ENCODE measurements at places on chromosomes 4 and X. TPM values are rescaled to one million over a fixed set of nuclear protein-coding genes. Genes with fewer than 3 reads are reported as not detected.

GRCh38 chr4:15021946-15022345 is 19.7 kb downstream of the CPEB2 start:
- no peak for DNase-seq

- DNase-seq: no peak
These were observed 73.9 kb downstream of the CASP3 start for GRCh38 chr4:184575306-184575705.

DNA sequence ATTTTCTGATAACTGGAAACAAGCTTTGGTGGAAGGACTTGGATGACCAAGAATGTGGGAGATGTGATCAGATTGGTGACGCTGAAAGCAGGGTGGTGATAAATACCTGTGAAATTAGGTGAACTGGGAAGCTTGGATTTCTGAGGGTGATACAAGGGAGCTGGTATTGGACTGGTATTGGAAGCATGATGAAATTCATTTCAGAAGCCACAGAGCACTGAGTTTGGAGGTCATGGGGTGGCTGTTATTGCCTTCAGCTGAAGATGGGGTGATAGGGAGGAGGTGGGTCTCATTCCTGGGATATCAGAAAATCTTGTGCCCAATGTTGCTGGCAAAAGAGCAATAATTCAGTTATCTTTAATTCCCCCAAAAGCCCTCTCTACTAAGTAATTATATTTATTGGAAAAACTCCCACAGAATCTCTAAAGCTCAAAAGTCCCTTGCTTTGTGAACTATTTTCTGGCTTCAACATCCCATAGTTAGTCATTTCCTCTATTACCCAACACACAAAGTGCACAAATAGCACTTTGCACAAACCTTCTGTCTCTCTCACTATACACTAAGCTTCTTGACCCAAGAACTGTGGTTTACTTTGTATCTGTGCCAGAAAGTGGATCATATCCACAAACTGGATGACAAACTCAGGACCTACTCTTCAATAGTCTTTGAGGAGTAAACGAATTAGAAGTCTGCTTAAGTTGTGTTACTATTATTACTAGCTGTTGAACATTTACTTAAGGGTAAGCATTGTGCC is 23.1 kb upstream of the CAMK2D start:
- DNase-seq: no peak

DNA sequence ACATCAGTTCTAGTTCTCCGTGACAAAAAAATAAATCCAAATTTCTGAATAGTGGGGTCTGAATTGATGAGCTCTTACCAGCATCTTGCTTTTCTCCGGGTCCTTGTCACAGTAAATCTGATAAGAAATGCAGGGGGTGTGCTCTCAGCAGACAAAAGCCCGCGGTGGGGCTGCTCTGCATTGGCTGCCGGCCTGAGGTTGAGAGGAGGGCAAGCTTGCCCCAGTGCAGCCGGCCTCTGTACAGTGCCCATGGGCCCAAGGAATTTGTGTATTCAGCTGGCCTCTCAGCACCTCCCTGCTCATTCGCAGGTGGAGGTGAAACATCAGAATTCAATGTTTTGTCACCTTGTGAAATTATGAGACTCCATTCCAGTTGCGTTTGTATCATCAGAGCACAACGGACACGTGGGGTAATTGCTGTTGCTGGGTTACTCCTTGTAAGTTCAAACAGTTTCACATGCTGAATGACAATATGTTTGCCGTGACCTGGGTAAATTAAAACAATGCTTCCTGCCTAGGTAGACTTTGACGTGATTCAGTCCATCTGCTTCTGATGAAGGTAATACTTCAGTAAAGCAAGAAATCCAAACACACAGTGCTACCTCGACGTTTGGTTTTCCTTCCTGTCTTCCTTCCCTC is 596.4 kb downstream of the MID1IP1 start:
- DNase-seq: no peak

- peak; percentile 31 for DNase-seq
These were observed 2.4 kb upstream of the BCOR start for GRCh38 chrX:40100141-40100536.

- no peak for DNase-seq
These were observed 43.5 kb downstream of the NUDT9 start for GRCh38 chr4:87465739-87466366.

DNA sequence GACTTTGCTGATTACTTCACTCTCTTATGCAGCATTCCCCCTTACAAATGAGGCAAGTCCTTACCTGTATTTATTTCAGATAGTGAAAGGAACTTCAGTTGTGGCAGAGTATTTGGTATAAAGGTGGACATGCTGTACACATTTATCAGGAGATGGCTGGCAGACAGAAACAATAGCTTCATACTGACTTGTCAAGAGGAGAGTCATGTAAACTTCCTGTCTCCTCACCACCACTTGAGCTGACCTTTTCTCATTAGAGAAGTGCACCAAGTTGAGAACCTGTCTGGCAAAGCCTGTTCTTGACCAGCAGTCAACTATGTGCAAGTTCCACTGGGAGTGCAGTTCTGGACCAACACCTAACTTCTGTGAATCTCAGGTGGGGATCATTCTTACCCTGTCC is 80.8 kb downstream of the LARP1B start:
- no peak for DNase-seq

DNA sequence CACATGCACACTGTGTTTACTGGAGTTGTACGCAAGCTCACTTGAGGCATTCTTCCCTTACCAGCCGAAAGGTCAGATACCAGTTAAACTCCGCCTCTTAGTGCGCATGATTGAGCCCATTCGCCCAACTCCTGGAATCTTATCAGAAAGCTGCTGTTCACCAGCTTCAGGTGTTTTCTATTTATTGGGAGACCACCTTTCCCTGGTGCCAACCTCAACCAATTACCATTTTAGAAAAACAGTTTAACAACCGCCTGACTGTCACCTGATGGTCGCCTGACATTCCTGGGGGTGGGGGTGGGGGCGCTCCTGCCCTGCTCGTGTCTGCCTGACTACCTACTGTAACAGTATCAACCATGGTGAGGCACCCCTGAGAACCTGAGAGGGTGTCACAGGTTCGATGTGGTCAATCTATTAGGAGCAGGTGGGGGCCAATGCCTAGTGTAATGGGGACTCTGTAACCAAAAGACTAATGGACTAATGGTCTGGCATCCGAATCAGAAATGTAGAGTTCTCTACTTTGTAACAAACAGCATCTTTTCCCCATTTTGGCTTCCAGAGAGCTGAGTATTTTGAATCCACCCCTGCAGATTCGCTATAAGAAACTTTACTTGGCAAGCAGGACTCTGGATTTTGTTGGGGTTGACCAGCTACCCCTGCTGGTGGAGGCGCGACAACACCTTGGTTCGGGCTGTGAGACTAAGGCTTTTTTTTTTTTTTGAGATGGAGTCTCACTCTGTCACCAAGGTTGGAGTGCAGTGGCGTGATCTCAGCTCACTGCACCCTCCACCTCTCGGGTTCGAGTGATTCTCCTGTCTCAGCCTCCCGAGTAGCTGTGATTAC is 58.2 kb upstream of the ZNF157 start:
- DNase-seq: no peak

DNA sequence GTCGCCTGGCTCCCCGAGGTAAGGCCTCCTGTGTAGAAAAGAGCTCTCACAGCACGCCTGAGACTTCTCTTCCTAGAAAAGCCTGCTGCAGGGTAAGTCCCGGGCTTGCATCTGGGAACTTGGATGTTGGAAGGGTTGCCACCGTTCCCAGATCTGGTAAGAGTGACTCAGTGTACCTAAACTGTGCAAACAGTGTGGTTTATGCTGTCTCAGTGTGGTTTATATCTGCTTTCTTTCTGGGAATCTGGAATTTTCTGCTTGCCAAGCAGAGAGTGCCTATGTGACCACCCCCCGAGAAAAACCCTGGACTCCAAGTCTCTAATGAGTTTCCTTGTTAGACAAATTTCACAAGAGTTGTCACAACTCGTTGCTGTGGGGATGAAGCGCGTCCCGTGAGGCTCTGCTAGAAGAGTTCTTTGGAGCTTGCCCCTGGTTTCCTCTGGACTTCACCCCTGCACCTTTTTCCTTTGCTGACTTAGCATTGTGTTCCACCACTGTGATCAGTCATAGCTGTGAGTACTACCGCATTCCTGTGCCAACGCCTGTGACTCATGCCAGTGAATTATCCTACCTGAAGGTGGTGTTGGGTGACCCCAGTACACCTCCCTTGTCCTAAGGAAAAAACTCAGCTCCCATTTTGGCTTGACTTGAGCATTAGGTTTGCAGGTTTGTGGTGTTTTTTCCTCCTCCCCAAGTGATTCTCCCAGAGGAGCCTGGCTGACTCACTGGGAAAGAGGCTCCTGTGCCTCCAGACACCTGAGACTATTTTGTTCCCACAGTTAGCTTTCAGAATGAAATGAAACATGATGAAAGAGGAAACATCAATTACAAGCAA is 14.5 kb downstream of the SLC2A9 start:
- DNase-seq: no peak

DNA sequence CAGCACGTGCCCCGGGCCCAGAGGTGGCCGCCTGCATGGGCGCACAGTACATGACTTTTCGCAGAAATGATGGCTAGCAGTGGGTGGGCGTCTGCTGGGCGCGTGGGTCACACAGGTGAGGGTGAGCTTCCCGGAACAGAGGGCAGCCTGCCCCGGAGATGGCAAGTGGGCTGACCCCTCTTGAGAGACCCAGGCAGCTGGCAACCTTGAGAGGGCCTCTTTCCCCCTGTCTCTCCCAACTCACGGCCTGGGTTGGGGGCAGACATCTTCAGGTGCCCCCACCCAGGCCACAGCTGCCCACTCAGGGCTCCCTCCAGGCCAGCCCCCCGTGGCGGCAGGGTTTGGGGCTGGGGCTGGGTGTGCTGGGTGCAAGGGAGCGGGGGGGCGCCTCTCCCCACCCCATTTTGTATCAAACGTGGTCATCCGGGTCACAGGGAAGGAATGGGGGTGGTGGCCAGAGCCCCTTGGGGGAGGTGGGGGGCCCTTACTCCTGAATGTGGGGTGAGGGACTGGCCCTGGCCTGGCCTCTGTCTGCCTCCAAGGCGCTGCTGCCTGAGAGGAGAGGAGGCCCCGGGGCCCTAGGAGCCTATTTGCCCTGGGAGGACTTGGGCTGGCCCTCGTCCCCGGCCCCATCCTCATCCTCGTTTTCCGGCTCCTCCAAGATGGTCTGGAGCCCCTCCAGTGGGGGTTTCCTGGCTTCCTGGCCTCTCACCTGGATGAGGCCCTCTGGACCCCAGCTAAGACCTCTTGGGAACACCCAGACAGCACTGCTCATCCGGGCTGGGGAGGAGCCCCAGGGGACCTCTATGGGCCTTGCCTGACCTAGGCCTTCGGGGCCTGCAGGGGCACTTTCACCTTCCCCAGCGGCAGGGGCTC is 4.6 kb downstream of the PNMA6E start:
- no peak for DNase-seq

DNA sequence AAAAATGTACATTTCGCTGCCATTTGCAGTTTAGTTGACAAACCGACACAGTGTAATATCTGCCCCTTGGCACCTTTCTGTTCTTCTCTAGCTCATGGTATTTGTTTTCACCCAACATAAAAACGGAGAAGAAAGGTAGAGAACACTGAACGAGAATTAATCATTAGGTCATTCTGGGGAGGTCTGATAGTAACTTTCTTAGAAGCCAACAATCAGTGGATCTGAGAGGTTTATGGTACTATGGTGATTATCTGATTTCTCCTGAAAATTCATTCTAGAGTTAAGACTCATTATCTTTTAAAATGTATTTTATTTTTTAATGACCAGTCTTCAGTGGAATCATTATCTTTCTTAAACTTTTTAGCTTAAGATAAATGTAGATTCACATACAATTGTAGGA is 8.5 kb downstream of the RAPGEF2 start:
- no peak for DNase-seq

GRCh38 chr4:16360694-16361262 is 134.5 kb upstream of the TAPT1 start:
- DNase-seq: no peak

DNA sequence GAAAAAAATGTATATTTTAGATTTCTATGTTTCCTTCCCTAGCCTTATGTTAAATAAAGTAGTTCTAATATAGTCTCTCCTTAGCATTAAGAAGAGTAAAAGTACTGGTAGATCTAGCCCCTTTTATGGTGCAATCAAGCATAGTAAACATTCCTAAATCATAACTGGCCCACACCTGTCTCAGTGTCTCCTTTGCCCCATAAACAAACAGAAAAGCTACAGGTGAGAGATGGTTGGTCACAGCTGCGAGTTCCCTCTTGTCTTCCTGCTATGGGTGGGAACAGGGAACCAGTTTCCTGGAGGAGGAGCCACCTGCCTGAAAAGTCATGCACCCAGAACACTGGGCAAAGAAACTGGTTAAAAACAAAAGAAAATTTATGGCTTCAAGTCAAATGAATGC is 16.6 kb downstream of the SOWAHB start:
- DNase-seq: no peak

DNA sequence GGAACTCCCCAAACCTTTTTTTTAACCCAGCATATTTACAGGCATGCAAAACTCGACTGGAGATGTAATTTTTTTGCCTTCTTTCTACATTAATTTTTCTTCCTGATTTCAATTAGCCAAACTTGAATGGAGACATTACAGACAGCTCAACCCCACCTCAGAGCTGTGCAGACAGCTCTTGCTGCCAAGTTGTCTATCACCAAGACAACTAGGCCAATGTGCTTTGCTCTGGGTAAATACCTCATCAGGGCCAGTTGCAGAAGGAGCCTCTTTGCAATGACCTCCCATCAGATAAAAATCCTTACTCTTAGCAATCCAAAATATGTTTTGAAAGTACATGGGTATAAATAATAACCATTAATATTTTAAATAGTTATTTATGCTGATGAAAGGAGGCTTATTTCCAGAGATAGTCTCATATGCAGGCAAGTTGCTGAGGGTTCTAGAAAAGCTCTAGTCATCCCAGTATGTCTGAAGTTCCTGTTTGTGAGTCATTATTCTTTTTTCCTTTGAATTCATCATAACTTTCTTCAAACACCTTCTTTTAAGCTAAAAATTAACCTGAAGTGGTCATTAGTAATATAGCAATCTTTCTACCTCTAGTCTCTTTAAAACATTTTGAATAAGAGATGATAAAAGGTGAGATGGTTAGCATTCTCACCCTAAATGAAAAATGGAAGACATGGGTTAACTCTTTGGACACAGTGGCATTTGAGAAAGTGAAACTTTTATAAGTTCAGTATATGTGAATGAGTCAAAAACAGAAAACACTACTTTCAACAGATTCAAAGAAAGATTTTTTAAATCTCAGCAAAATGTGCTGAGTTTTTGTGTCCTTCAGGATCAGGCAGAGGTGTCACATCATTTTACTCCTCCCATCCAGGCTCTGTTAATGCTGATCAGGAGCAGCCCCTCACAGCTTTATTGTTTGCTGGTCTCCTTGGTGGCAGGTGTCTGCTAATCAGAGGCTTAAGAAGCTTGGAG is 475.5 kb upstream of the FGF16 start:
- DNase-seq: no peak

GRCh38 chr4:108346818-108347210 is 178.1 kb upstream of the LEF1 start:
- DNase-seq: no peak

GRCh38 chrX:123184866-123185276 is 793 bp downstream of the GRIA3 start:
- no peak for DNase-seq

GPR82 gene
- total RNA-seq: 0.19 TPM

TIGD4 gene
- 0.22 TPM for total RNA-seq

FNIP2 gene
- 44.0 TPM for total RNA-seq

RNF128 gene
- 0.36 TPM for total RNA-seq
